ENCODE measurements at places on chromosomes 7 and 10.

DNA sequence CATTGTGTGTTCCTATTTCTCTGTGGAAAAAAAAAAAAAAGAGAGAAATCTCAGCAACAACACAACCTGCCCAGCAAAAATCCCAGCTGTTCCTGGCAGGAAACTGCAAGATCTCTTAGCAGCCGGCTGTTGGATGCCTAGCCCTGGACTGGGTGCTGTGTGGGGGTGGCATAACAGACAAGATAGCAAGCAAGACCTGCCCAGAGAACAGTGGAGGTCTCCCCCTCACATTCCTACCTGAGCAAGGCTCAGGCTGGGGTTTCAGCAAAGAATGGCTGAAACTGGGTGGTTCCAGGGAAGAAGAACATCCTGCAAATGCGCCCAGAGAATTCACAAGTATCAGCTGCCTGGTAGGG, 248.8 kb upstream of the ZMIZ1 start:
- DNase-seq: no peak

DNA sequence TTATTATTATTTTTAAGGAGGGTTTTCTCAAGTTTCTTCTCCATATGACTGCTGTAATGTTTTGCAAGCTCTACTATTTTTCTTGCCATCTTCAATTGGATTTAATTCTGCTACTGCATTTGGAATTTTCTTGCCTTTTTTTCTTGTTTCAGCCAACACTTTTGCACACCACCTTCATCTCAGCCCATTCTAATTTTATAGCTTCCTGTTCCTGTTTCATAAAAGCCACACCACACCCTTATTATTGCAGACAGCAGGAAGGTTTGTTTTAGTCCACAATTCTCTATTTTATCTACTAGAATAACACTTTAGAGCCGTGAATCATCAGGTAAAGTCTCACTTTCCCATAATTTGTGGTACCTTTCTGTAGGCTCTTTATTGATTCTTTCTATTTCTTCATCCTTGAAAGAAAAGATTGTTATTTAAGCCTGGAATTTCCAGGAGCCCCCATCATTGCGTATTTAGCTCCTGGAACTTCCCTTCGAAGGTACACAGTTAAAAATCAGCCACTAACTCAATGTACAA, 209.3 kb upstream of the TBX20 start:
- DNase-seq: no peak

- DNase-seq: no peak
These were observed 370.7 kb upstream of the MGMT start for GRCh38 chr10:129096065-129096984.

DNA sequence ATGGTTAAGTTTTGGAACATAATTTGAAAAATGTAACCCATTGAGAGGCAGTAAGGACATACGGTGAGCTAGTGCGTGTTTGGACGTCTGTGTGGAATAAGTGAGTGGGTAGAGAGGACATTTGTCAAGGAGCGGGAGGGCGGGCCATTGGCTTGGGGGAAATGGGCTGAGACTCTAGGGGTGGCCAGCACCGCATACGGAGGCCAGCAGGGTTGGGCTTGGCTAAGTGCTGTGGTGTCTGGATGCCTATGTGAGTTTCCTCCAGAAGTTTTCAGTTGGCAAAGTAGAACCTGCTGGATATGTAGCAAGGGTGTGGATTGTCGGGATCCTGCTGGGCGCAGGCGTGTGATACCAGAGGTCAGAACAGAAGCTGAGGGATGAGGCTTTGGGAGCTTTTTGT, 103.0 kb downstream of the TCF7L2 start:
- DNase-seq: no peak

DNA sequence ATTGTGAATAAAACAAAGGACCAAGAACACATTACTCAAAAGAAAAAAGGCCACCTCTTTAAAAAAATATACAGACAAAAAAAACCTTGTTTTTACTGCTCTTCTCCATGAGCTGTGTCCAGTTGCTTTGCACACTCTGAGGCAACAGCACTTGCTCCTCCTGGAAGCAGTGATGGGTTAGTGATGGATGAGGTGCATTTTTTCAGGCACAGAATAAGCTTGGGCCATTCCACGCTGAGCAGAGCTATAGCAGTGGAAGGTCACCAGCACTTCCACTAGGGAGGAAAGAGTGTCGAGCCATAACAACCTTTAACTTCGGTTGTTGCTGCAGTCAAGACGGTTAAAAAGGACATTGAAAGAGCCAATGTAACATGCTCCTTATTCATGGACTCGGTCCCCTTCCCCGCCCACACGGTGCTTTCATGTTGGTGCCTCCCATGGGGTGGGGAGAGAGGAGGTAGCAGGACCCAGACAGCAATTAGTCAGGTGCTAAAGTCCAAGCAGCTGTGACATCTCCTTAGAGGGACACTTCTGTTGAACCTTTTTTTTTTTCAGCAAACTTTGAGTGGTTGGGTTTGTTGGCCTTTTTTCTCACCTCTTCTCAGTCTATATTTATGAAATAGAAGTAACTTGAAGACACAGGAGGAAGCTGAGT, 136.5 kb upstream of the ADARB2 start:
- DNase-seq: no peak

GRCh38 chr10:59823111-59823510, 69.9 kb upstream of the MRLN start:
- no peak for DNase-seq

DNA sequence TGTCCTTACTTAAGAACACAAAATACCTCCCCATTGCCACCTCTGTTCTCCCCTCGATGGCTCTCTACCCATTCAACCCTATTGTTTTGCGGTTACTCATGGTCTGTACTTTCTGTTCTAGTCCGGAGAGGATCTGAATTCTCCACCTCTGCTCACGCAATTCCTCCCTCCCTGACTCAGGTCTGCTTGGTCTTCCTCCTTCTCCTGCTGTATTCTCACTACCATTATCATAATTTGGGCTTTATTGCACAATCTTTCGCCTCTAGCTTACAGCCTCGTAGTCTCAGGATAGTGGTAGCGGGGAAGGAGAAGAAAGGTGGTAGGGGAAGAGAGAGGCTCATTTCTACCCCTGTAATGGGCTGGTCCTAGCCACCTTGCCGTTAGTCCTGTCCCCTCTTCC, 35.4 kb upstream of the FAM180A start:
- no peak for DNase-seq

GRCh38 chr7:111867348-111867931, 305.1 kb upstream of the IMMP2L start:
- DNase-seq: no peak
